Suppressor macrophage (primary cell): ENCODE measurements at places on chromosomes 2 and 18.

DNA sequence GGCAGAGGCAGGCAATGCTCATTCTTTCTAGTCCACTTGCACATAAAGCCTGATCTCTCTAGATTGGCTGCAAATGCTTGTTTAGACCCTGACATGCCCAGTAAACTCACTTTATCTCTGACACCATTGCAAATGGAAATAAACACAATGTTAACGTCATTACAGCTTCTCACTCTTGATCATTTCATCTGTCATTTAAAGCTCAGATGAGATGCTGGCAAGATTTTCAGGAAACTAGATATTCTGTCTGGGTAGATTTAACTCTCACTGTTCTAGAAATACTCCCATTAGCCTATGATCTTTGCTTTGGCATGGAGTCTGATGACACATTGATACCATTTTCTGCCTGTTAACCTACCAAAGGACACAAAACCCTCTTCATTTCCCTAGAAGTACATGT lies 320.7 kb upstream of the HNRNPA3 start:
- DNase-seq: no peak

- no peak for DNase-seq
Measured at GRCh38 chr2:134431838-134432434, 178.1 kb downstream of the MGAT5 start.

GRCh38 chr18:24094561-24094960 lies 44.3 kb upstream of the CABYR start:
- no peak for DNase-seq

DNA sequence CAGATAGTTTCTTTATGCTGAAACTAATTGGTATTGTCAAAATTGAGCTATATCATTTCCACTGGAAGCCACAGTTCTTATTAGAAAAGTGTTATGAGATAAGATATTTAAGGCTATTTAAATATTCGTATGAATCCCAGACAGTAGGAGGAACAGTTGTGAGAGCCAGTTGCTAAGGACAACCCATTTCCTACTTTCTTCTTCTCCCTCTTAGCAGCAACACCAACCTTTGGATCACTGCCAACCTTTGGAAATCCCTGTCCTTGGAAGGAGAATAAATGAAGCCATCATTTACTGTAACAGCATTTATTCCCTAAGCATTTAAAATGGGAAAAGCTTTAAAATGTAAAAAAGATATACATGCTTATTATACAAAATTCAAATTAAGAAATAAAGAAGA lies 85.8 kb downstream of the PLCL1 start:
- peak; percentile 41 for DNase-seq

- no peak for DNase-seq
Measured at GRCh38 chr2:66530651-66531050, 95.7 kb downstream of the MEIS1 start.

DNA sequence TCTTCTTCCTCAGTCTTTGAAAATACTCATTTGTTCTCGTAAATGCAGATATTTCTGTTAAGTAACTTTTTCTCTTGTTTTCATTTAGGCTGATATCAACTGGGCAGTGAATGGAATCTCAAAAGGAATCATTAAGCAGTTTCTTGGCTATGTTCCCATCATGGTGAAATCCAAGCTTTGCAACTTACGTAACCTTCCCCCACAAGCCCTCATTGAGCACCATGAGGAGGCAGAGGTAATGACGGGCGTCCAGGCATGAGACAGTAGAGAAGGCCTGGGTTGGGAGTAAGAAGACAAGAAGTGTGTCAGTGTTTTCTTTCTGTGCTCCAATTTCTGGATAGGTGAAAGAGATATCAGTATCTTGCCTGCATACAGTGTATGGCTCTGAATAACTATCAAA lies 5.1 kb downstream of the POLR1B start:
- peak; percentile 40 for DNase-seq
